Activated naive CD4-positive, alpha-beta T cell treated with anti-CD3 and anti-CD28 coated beads, Interleukin-2, amount 10 ng/mL, durations not matched to agents 7 days and 5 days (primary cell): ENCODE measurements at places on chromosomes 16 and 17.

DNA sequence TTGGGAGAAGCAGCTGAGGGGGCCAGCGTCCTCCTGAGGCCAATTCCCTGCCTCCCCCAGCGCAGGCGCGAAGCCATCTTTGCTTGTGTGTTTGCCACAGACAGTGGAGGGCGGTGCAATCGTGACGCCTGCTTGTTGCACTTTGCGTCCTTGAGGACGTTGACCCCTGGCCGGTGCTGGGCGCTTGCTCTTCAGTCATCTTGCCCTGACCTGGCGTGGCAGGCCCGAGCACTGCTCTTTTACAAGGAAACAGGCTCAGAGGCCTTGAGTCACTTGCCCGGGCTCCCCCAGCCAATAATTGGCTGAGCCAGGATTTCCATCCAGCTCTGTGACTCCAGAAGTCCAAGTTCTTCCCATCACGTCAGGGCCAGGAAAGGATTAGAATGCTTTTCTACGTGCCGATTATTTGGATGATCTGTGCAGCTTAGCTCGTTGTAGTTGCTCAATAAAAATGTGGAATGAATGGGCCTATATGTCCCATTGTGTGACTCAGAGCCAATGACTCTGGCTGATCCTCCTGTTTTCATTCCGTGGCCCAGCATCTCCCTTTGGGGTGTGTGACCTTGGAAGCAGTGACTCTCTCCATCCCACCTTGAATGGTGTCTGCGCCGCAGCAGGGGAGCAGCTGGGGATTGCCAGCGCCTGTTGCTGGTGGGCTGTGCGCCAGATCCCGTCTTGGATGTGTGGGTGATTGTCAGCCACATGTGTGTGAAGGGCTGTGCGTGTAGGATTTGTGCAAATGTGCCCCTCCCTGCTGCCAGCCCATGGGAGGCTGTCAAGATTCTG lies 214.1 kb downstream of the SEC14L1 start:
- no peak for DNase-seq

DNA sequence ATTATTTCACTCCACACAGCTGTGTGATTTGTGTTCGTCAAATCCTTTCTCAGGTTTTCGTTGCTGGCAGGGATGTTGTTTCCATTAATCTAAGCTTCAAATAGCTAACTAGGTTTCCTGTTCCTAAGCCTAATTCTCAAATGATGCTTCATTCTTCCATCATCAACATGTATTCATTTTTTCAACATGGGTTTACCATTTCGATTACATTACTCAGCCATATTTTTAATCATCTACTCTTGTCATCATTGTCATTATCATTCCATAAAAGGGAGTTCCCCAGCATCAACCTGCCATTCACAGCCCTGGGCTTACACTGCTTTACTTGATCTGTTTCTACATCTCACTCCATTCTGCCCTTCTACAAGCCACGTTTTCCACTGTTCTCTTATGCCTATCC lies 33.3 kb upstream of the ANKFN1 start:
- no peak for DNase-seq

GRCh38 chr17:72635034-72635635 lies 457.4 kb downstream of the SLC39A11 start:
- no peak for DNase-seq

DNA sequence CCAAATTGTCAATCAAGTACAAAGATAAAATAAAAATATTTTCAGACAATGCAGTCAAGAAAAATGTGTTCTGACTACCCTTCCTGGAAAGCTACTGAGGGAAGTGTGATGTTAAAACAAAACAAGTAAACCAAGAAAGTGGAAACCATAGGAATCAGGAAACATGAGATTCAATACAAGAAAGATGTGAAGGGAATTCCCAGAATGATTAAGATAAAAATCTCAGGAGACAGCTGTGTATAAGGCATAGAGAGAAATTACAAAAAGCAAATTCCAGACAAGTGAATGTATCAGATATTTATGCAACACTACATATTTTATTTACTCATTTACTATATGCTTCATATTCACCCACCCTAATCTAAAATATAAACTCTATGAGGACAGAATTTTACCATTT lies 32.2 kb downstream of the TRIM37 start:
- DNase-seq = no peak

- DNase-seq = no peak
Observed at GRCh38 chr17:795276-795675, 13.1 kb downstream of the MRM3 start.

DNA sequence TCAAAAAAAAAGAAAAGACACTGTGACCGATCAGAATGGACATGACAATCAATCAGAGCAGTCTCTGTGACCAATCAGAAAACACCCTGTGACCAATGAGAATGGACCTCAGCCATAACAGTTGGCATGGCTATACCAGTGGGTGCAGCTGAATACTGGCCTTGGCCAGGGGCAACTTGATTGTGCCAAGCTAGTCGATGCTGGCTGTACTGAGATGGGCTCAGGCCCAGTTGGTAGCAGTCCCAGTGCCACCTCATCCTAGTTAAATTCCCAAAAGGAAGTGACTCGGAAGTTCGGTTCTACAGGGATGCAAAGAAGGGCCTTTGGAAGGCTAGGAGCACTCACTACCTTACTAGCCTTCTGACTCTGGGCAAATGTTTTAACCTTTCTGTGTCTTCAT lies 37.2 kb upstream of the BCO1 start:
- no peak for DNase-seq

GRCh38 chr16:78749745-78750268 lies 650.4 kb downstream of the WWOX start:
- DNase-seq = no peak

DNA sequence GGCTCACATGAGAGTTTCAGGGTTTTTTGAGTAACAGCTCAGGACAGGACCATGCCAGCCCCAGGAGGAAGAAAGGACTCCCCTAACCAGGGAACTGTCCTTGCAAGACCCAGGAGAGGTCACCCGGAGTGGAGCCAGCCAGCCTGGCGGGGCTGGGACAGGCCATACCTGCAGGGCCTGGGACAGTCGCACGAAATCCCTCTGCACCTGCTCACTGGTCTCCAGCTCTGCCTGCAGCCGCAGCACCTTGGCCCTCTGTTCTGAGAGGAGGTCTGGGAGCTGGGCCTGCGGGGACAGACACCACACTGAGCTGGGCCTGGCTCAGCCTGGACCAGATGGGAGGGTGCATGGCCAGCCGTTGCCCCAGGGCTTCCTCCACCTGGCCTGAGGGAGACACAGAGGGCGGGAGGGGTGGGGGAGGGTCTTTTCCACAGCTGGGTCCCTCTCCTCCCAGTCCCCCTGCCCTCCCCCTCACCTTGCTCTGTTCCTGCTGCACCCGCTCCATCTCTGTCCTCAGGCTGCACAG lies 19.7 kb downstream of the RABEP2 start:
- no peak for DNase-seq

GRCh38 chr17:38658741-38659345 lies 15.9 kb downstream of the EPOP start:
- DNase-seq = no peak

GRCh38 chr16:55642611-55643010 lies 13.2 kb upstream of the SLC6A2 start:
- DNase-seq = no peak

- no peak for DNase-seq
Observed at GRCh38 chr17:33816036-33816435, 439.0 kb upstream of the CCL2 start.

- no peak for DNase-seq
Observed at GRCh38 chr16:8489580-8489979, 100.7 kb downstream of the TMEM114 start.

- no peak for DNase-seq
Observed at GRCh38 chr16:21163576-21163975, 5.1 kb downstream of the LDAF1 start.

DNA sequence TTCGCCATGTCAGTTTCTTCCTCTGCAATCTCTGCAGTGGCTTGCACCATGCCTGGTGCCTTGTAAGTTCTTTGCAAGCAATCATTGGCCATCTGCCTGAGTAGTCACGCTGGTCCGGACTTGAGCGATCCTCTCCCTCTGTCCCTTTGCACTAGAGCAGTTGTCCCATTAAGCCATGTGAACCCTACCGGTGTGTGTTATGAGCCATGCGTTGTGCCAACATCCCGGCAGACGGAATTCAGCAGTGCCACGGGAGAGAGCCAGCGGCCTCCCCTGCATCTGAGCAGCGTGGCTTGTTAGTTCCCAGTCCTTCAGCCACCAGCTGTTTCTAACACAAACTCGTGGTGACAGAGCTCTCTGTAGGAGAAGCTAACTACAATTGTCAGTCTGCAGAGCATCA lies 275.1 kb upstream of the HSBP1 start:
- no peak for DNase-seq

DNA sequence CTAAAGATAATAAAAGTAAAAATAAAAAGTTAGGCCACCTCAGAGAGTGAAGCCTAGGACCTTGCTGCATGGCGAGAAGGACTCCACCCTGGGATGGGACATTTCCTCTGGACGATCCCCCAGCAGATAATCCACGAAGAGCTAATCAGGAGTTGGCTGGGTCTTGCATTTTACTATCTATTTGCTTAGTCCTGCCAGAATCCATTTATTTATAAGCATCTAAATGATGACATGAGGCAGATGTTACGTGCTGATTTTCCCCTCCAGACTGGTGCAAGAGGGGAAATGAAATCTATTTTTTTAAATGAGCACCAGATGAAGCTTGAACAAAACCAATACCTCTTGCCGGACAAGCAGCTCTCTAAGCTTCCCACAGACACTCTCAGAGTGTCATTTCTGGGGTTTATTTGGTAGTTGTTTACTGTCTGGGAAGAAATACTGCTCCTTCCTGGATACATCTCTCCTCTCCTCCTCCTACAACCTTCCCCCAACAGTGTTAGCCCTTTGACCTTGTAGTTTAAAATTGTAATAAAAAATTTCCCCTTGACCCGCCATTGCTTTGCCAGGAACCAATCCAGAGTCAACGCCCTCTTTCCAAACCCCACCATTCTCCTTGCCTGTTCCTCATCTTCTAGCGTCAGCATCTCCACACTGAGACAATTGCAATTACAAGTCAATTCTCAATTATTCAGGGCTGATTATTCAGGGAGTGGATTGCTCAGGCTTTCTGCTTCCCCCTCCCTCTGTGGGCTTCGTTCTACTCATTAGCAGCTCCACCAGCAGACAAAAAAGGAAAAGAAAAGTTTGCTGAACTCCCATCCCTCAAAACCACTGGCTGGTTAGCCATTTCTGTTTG lies 63.0 kb downstream of the GSG1L start:
- no peak for DNase-seq

DNA sequence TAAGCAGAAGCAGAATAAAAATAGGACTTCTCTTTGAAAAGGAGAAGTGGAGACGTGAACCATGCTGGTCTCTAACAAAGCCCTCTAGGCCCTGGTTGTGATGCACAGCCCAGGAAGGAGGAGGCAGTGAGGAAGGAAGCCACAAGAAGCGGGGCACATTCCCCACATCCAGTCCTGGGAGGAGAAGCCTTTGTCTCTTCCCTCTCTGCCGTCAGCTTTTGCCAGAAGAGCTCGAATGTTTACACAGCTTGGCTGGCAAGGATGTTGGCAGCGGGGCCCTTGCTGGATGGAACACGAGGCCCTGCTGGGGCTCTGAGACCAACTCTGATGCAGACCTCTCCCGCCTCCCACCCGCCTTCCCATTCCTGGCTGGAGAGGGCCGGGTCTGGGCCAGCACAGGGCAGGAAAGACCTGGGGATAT lies 91.3 kb downstream of the MAF start:
- DNase-seq = no peak

DNA sequence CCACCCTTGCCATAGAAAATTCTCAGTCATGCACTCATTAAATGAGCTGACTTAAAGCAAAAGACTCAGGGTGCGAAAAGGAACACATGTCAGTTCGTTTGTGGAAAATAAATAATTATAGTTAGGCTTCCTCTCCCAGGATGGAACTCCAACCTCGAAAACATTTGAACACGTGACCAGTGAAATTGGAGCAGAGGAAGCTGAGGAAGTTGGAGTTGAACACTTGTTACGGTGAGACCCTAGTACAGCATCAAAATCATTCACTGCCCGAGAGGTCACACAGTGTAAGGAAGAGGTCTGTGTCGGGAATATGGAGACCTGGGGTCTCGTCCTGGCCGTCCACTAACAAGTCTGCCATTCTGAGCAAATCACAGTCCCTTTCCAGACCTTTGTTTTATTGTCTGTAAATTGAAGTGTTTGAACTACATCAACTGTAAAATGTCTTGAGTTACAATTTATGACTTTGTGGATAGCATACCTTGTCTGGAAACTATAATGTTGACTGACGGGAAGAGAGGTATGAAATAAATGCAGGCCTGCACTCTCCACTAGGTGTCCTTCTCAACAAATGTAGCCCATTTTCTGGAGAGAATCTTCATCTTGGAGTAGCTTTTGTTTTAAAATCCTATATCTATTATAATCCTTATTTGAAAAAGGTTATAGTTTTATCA lies 7.7 kb downstream of the PSMD7 start:
- DNase-seq = no peak

GRCh38 chr17:64223283-64223682 lies 39.8 kb downstream of the TEX2 start:
- no peak for DNase-seq

DNA sequence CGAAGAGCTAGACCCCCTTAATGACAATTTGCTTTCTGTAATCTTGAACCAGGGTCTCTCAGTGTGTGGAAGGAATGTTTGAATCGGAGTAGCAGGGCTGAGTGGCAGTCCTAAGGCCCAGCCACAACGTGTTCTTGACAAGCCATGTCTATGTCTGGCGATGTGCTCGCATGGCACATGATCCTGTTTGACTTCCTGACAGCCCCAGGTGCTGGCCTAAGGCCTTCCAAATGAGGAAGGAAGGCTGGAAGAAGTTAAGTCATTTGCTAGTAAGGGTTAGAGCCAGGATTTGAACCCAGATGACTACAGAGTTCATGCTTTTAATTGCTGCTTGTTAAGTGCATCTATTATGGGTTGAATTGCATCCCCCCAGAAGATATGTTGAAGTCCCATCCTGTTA lies 486.7 kb downstream of the MAF start:
- no peak for DNase-seq

DNA sequence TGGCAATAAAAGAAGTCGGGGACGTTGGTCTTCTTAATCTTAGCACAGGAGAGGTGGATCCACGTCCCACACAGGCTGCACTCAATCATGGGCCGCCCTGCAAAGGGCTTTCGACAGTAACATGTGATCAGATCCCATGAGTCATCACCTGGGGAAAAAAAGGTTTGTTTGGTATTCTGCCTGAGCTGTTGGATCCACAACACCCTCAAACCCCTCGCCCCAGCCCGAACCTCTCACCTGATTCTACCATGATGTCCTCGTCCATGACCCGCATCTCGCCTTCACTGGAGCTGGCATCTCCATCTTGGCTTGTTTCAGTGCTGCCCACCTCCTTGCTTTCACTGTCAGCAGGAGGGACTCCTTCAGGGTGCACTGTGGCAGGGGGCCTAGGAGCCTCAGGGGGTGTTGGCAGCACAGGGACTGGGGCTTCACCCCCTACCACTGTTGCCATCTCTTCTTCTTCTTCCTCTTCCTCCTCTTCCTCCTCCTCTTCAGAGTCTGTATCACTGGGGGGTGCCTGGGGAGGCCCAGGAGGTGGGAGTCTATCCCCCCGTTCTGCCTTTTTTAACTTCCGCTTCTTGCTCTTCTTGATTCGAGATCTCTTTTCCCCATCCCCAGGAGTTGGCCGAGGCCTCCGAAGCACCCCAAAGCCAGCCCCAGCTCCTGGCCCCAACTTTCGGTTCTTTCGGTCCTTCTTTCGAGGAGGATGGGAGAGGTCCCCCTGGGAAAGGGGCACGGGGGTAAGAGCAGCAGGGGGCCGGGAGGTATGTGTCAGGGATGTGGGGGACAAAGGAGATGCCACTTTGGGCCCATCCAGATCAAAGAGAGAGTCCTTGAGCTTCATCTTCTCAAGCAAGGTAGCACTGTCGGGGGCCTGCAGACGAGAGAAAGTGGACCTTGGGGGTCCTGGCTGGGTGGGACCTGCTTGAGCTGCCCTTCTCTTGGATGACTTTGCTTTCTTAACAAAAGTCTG lies 1.7 kb upstream of the DVL2 start:
- DNase-seq = no peak

- no peak for DNase-seq
Observed at GRCh38 chr17:31825961-31826691, 32.9 kb downstream of the COPRS start.
